Activated CD4-positive, alpha-beta T cell treated with anti-CD3 and anti-CD28 coated beads for 36 hours (primary cell): ENCODE measurements at places on chromosomes 4 and X. TPM values are rescaled to one million over a fixed set of nuclear protein-coding genes. Genes with fewer than 3 reads are reported as not detected.
A peak's percentile ranks its signal among the peaks of the same experiment; 100 is the strongest.

DNA sequence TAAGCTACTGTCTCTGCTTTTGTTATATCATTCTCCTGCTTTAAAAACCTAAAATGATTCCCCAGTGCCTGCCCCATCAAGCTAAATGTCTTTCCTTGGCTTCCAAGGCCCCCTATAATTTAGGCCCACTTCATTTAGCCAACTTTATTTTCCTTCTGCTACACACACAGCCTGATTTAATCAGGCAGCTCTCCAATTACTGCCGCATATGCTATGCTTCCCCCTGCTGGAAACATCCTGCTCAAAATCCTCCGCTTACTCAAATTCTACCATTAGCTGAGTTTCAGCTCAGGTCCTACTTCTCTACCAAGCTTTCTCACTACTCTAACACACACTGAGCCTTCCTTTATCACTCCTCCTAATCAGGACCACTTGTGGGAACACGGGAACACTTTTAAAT, 17.0 kb downstream of the LAMP2 start:
- H3K4me3 ChIP-seq = no peak overlapping the region
- H3K27me3 ChIP-seq = no peaks in the 10 kb centered on the region
- peak; percentile 8 for DNase-seq
- H3K4me1 ChIP-seq = peaks cover 15% of the 10 kb centered on the region
- H3K36me3 ChIP-seq = peaks cover 9% of the 10 kb centered on the region
- peak overlapping the region; percentile 15 for H3K27ac ChIP-seq

The MAGEA8 gene
- not detected for total RNA-seq

- no peak overlapping the region for H3K4me3 ChIP-seq
- H3K27me3 ChIP-seq = no peaks in the 10 kb centered on the region
- peaks cover 46% of the 10 kb centered on the region for H3K4me1 ChIP-seq
- H3K27ac ChIP-seq = peak overlapping the region; percentile 80
- DNase-seq = peak; percentile 16
- peaks cover 83% of the 10 kb centered on the region for H3K36me3 ChIP-seq
Measured at GRCh38 chr4:128861856-128862518, 52.5 kb downstream of the JADE1 start.

The KDR gene
- total RNA-seq = not detected

The ADH6 gene
- not detected for total RNA-seq

The USP53 gene
- total RNA-seq = 11.4 TPM

The SATL1 gene
- total RNA-seq = not detected

DNA sequence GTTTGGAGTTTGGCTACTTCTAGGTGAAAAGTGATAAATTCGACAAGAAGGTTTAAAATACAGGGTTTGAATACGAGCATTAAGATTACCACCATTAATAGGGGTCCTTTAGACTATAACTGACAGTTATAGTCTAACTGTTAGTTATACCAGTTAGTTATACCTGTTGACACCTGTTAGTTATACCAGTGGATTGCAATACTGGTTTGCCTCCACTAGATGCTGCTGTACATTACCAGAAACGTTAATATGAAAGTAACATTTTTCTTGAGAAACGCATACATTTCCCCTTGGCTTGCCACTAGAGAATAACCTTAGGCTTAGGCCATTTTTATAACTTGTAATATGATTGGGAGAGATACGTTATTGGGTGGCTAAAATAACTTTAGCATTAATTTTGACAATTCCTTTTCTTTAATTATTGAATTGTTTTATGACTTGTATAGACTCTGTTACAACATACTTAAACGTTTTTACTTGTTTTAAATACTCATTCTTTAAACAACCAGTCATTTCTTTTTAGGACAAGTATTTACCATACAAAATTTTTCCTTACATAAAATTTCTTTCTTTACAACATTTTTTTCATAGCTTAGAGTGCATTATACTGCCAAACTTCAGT, 911.2 kb downstream of the FSTL5 start:
- H3K4me3 ChIP-seq = no peak overlapping the region
- no peaks in the 10 kb centered on the region for H3K36me3 ChIP-seq
- no peak overlapping the region for H3K27ac ChIP-seq
- no peaks in the 10 kb centered on the region for H3K27me3 ChIP-seq

The ACE2 gene
- total RNA-seq = not detected

GRCh38 chr4:118834960-118835569, 861 bp downstream of the SEC24D start:
- H3K4me1 ChIP-seq = peaks cover 21% of the 10 kb centered on the region
- H3K27ac ChIP-seq = peak overlapping the region; percentile 86
- H3K27me3 ChIP-seq = no peaks in the 10 kb centered on the region

The DCAF12L1 gene
- total RNA-seq = not detected

DNA sequence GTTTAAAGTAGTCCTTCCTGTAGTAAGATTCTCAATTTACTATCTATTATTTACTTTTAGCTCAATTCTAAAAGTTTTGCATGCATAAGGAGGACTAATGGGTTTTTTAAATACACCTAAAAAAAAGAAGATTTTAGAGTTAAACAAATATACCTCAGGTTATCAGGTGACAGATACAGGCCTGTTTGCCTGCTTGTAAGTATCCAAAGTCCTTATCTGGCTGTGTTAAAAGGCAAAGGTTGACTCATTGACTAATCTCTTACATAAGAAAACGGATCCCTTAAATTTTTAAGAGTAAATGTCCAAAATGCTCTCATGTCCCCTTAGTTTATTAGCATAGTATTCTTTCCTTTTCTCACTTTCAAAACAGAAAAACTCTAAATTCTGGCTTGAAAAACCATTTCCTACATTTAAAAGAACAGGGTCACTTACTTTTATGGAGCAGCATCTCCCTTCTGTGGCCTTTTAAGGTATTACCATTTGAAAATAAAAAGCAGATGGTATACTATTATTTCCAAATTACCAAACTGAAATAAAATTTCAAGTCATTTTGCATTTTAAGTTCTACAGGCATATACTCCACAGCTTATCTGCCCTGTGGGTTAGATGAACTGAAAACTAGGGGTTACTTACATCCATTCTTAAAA, 4.5 kb downstream of the CBR4 start:
- H3K36me3 ChIP-seq = peaks cover 36% of the 10 kb centered on the region
- H3K27me3 ChIP-seq = no peaks in the 10 kb centered on the region
- no peak overlapping the region for H3K4me3 ChIP-seq
- DNase-seq = no peak
- no peak overlapping the region for H3K27ac ChIP-seq
- H3K4me1 ChIP-seq = peaks cover 23% of the 10 kb centered on the region

- no peaks in the 10 kb centered on the region for H3K36me3 ChIP-seq
- no peaks in the 10 kb centered on the region for H3K4me1 ChIP-seq
- no peak overlapping the region for H3K4me3 ChIP-seq
- H3K27ac ChIP-seq = no peak overlapping the region
- peak; percentile 63 for DNase-seq
Measured at GRCh38 chr4:167622481-167623240, 388.4 kb upstream of the SPOCK3 start.

- H3K27ac ChIP-seq = no peak overlapping the region
- H3K4me1 ChIP-seq = no peaks in the 10 kb centered on the region
- H3K27me3 ChIP-seq = no peaks in the 10 kb centered on the region
- no peak for DNase-seq
- no peak overlapping the region for H3K4me3 ChIP-seq
Measured at GRCh38 chr4:74181219-74181618, 23.3 kb downstream of the MTHFD2L start.

GRCh38 chr4:75672461-75673026, 667 bp downstream of the G3BP2 start:
- no peaks in the 10 kb centered on the region for H3K27me3 ChIP-seq
- H3K4me3 ChIP-seq = peak overlapping the region; percentile 98
- H3K27ac ChIP-seq = peak overlapping the region; percentile 96
- H3K4me1 ChIP-seq = peaks cover 46% of the 10 kb centered on the region
- peak; percentile 90 for DNase-seq
- H3K36me3 ChIP-seq = peaks cover 20% of the 10 kb centered on the region

DNA sequence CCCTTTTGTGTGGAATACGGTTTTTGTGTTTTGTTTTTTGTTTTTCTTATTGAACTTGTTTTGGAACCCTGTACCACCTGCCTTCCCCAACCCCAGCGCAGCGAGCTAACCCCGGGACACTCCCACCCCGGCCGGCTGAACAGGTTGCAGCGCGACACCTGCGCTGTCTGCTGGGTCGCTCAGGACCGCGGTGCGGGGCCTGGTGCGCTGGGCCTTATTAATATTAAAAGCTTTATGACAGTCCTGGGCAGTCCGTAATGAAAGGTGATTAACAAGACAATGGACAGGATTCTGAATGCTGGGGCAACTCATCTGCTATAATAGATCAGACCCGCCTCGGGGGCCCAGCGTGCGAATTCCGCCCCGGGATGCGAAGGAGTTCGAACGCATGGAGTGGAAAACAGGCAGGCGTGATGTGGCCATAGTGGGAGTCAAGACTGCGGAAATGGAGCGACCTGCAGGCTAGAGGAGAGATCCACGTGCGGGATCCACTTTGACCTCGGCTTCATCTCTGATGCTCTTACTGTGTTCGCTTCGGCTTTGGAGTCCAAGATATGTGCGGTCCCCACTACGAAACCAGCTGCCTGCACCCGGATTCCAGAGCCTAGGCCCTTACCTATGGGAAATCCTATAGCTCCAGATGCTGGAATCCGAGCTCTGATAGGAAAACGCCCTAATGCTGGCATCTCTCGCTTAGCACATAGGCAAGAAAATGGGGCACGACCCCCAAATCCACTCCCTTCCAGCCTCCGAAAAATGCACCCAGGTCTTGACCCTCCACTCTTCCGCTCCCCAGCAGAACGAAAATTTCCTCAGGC, 69.0 kb upstream of the TMEM33 start:
- no peak overlapping the region for H3K4me3 ChIP-seq
- no peaks in the 10 kb centered on the region for H3K36me3 ChIP-seq
- H3K27me3 ChIP-seq = peaks cover 63% of the 10 kb centered on the region

DNA sequence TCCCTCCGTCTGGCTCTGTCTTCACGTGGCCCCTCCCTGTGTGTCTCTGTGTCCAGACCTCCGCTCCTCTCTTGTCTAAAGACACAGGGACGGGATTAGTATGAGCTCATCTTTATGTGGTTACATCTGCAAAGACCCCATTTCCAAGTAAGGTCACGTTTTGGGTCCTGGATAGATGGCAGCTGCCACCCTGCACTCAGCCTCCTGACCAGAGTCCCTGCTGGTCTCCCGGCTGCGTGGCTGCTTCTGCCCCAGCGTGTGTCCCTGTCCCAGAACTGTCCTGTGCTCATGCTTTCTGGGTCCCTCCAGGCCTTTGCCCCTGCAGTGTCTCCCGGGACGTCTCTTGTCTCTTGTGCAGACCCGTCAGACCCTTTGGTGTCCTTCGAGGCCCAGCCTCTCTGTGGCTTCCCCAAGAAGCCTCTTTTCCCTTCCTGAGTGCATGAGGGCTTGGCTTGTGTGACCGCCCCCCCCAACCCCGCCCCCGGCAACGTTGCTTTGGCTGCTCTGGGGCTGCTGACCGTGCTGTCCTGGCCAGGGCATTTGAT, 107.3 kb downstream of the PSAPL1 start:
- H3K36me3 ChIP-seq = no peaks in the 10 kb centered on the region
- H3K4me3 ChIP-seq = no peak overlapping the region
- H3K4me1 ChIP-seq = no peaks in the 10 kb centered on the region
- no peak for DNase-seq
- no peak overlapping the region for H3K27ac ChIP-seq
- H3K27me3 ChIP-seq = peaks cover 5% of the 10 kb centered on the region

DNA sequence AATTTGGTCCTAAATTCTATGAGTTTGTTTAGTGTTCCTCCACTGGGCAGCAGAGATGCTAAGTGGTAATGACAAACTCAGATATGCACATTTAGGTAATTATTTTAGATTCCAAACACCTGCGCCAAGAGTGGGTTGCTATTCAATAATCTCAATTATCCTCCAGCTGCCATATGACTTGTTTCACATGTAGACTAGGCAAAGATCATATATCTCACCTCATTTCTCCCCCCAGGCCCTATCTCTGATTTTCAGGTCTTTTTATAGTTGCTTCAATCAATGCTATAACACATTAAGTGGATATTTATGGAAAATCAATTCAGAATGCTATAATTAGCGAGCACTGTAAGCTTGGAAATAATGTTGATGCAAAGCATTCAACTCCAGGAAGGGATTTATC, 217.6 kb downstream of the KCTD8 start:
- H3K27ac ChIP-seq = no peak overlapping the region
- DNase-seq = no peak
- no peaks in the 10 kb centered on the region for H3K4me1 ChIP-seq
- H3K4me3 ChIP-seq = no peak overlapping the region
- no peaks in the 10 kb centered on the region for H3K27me3 ChIP-seq

The ARX gene
- not detected for total RNA-seq

The OTC gene
- total RNA-seq = not detected
